ENCODE measurements at places on chromosomes 12 and 14. TPM values are rescaled to one million over a fixed set of nuclear protein-coding genes. Genes with fewer than 3 reads are reported as not detected.
A peak's percentile ranks its signal among the peaks of the same experiment; 100 is the strongest.

- no peak for DNase-seq
These were observed 2.5 kb upstream of the CACNA2D4 start for GRCh38 chr12:1920971-1921370.

GRCh38 chr12:85580562-85581168 lies 255.5 kb downstream of the RASSF9 start:
- peak; percentile 6 for DNase-seq

DNA sequence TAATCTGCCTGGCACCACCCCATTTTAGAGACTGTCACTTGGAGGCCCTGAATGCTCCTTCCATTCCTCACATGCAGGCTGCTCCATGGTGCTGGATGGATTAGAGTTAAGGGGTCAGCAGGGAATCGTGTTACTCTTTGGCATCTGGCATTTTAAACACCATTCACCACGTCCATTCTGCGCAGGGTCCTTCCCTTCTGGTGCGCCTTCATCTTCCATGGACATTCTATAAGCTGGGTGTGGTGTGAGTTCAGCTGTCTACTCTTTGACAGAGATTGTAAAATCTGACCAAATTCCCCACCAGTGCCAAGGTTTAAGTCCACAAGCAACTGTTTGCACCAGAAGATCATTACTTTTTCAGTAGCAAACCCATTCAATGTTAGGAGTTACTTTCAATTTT lies 47.8 kb downstream of the GIT2 start:
- DNase-seq: peak; percentile 88

DNA sequence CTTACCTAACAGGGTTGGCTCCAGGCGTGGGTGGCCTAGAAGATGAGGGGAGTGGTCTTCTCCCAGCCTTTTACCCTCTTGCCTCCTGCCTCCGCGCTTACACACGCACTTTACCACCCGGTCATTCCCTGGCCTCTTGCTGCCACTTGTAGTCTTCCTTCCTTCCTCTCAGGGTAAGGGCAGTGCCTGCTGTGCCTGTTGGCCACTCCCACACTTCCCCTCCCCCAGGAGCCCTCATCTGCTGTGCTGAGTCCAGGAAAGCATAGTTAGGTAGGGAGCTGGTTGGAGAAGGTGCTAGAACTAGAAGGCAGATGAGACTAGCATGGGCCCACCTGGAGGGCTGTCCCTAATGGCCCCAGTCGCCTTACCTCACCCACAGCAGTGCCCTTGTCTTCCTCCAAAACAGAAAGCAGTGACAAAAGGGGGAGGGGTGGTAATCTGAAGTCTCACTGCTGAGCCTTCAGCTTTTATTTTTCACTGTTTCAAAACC lies 54.3 kb upstream of the SRSF5 start:
- peak; percentile 59 for DNase-seq

DNA sequence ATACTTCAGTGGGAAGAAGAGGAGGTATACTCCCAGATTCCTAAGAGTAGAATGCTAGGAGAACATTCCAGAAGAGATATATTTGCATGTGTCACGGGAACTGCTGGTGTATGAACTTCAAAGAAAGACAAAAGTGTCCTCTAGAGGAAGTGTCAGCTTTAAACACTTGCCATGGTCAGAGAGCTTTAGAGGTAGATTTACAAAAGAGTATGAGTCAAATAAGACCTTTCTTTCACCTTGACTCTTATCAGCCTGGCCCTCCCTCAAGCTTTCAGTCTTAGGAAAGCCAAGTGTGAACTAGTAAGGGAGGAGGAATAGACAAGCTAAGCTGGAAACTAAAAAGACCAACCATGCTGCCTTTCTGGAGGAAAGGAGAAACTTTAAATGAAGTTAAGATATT lies 34.7 kb downstream of the COX8C start:
- DNase-seq: no peak

GRCh38 chr12:25833657-25834056 lies 124.8 kb upstream of the RASSF8 start:
- no peak for DNase-seq

- no peak for DNase-seq
These were observed 30.8 kb downstream of the CACNA1C start for GRCh38 chr12:2083561-2083960.

Gene RTL1
- total RNA-seq: 12.8 TPM

Gene AGAP2
- 3.2 TPM for total RNA-seq

Measured in muscle of leg (tissue), 16 donors.